ENCODE measurements at places on chromosomes 3 and 15. TPM values are rescaled to one million over a fixed set of nuclear protein-coding genes. Genes with fewer than 3 reads are reported as not detected.

GRCh38 chr3:39843440-39843839 lies 34.0 kb downstream of the MYRIP start:
- no peak for DNase-seq

DNA sequence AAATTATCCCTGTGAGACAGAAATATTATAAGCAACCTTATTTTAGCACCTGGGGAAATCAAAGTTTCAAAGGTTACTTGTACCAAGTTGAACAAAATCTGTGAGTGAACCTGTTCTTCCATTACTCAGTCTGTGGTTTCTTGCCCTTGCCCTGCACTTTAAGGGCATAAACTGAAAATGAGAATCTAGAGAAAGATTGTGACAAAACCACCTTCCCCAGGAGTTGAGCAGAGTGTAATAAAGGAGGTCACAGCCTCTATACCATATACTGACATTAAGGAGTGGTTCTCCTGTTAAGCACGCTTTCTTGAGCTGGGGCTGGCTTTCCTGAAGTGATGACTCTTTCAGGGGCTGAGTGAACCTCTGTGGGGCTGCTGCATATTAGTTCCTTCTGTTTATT lies 143.4 kb downstream of the PDCD6IP start:
- DNase-seq = no peak

DNA sequence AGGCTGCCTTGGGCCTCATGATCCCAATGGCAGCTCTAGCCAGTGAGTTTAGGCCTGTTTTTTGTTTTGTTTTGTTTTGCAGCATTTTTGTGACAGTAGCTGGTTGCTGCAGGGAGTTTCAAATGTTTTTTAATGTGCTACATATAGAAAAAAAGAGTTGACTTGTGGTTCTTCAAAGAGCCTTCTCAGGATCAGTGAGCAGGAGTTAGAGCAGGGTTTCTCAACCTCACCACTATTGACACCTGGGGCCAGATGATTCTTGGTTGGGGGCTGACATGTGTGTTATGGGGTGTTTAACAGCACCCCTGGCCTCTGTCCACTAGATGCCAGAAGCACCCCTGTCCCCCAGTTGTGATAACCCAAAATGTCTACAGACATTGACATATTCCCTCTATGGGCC lies 17.9 kb downstream of the APH1B start:
- DNase-seq = no peak

GRCh38 chr15:50321680-50322210 lies 33.3 kb downstream of the GABPB1 start:
- no peak for DNase-seq

DNA sequence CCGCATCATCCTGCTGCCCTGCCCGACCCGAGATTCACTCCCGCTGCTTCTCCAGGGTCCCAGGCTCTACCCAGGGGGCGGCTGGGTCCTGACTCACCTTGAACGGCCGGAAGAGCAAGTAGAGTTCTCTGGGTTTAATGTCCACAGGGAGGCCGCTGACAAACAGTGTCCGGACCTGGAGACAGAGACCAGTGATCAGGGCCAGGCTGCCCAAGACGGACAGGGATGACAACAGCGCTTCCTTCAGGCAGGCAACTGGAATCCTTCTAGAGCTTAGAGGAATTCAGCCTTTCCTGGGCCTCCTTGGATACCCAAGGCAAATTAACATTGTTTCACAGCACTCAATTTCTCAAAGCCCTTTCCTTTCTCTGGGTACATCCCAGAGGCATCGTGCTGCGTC lies 23.9 kb downstream of the RBPMS2 start:
- DNase-seq = no peak

- DNase-seq = no peak
These were observed 24.8 kb upstream of the RBP1 start for GRCh38 chr3:139564294-139564861.

- DNase-seq = no peak
These were observed 11.4 kb downstream of the EIF4G1 start for GRCh38 chr3:184325715-184326369.

- no peak for DNase-seq
These were observed 1.0 kb downstream of the LRCH3 start for GRCh38 chr3:197791892-197792647.

DNA sequence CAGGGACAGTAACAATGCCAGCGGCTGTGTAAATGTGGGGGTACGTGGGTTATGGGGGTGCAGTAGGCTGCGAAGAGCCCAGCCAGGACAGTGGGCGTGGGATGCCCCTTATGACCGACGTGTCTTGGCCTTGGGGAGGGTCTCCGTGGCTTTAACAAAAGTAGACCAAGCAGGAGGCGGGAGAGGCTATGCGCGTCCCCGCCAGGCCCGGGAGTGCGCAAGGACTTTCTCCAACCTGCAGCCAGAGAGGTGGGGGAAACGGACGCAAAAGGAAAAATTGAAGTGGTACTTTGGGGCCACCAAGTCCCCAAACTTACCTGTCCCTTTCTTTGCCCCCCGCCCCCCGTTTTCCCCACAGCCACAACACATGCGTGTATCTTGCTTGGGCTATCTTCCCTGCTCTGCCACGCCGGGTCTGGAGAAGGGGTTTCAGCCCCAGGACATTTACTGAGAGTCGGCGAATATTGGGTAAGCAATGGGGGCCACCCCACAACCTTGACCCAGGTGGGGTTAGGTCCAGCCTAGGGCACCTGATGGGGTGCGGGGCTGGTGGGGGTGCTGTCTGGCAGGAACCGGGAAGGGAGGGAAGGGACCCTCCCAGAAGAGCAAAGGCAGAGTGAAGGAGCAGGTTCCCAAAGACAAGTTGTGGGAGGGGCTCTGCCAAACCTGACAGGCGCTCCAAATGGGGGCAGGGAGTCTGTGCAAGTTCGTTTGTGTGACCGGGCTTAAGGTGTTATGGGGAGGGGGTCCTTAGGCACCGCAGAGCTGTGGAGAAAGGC lies 652 bp downstream of the ISLR2 start:
- no peak for DNase-seq

GRCh38 chr15:39299486-39300267 lies 281.2 kb upstream of the THBS1 start:
- DNase-seq = no peak

DNA sequence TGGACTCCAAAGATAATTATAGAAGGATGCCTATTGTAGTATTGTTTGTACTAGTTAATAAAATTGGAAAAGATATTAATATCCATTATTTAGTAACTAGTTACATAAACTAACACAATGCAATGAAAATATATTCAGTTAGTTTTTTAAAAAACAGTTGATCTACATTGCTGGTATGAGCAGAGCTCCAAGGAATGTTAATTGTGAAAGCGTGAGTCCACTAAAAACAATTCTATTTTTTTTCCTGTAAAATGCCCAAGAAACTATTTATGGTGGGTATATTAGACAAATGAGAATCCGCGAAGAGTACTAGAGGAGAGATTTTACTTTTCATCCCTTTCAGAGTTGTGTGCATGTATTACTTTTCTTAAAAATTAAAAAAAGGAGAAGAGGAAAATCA lies 104.3 kb downstream of the MCTP2 start:
- DNase-seq = no peak

DNA sequence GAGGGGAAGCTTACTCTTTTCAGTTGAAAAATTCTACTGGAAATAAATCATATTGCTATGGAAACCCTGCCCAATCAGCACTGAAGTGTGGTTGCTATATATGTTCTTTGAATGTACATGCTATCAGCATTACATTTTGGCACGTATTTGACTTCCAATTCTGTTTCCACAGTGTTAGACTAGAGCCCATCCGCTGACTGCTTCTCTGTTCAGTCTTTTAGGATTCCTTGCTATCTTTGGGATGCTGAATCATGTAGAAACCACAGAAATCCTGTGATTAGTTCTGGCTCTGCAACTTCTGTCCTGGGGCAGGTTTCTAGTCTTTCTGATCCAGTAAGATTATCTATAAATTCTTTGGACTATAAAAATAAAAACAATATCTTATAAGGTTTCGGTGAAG lies 128.2 kb upstream of the SLC7A14 start:
- no peak for DNase-seq

DNA sequence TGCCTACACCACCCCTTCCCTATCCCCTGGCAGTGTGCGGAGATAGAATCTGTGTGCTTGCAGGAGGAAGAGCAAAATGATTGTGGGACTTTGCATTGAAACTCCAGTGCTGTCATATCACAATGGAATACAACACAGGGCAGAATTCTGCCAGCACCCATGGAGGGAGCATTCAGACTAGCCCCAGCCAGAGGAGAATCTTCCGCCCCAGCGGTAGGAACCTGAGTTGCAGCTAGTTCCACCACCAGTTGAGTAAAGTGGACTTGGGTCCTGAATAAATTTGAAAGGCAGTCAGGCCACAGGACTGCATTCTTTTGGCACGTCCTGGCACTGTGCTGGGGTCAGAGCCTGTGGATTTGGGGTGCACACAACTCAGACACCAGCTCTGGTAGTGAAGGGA lies 27.5 kb downstream of the NCBP2 start:
- no peak for DNase-seq

DNA sequence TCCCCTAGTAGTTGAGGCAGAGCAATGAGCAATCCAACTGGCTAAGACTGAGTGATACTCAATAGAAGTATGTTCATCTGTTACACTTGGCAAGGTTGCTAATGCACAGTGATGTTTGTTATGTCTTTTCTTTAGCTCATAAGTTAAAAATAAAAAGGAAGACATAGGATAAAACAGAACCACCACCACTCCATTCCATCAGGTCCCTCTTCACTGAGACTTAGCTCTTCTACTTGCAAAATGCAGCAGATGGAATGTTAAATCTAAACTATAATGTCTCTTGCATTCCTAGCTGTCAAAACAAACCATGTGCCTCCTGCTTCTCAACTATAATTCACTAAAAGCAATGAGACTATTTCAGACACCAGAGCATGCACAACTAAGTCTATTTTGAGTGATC lies 265.6 kb upstream of the UBE2E2 start:
- no peak for DNase-seq

The LRRN1 gene
- total RNA-seq = 4.8 TPM

The RYR3 gene
- 0.15 TPM for total RNA-seq

The DPPA4 gene
- 0.37 TPM for total RNA-seq

The LTF gene
- 24.9 TPM for total RNA-seq

The GOLGA8H gene
- total RNA-seq = 1.00 TPM

All from upper lobe of left lung (tissue), 6 donors.